Naive B cell (primary cell): ENCODE measurements at places on chromosomes 4 and X. TPM values are rescaled to one million over a fixed set of nuclear protein-coding genes. Genes with fewer than 3 reads are reported as not detected.

The H2BW2 gene
- polyA plus RNA-seq: not detected

The SMIM10L2A gene
- polyA plus RNA-seq: not detected

The EVC gene
- not detected for polyA plus RNA-seq

The BTK gene
- polyA plus RNA-seq: 189 TPM

The MAGEB10 gene
- polyA plus RNA-seq: not detected

The DNAAF6 gene
- polyA plus RNA-seq: not detected

The PABPC5 gene
- not detected for polyA plus RNA-seq

The MMAA gene
- 8.4 TPM for polyA plus RNA-seq

The MAGEB2 gene
- polyA plus RNA-seq: not detected

The PIGA gene
- polyA plus RNA-seq: 3.4 TPM

The MAGEB1 gene
- polyA plus RNA-seq: not detected

The CYLC1 gene
- polyA plus RNA-seq: not detected

The CT45A3 gene
- not detected for polyA plus RNA-seq

The FGFR3 gene
- not detected for polyA plus RNA-seq
